Activated CD4-positive, alpha-beta T cell treated with anti-CD3 and anti-CD28 coated beads, Interleukin-10, Interleukin-2, amounts not matched to agents 100 ng/mL and 50 ng/mL, durations not matched to agents 16 hours and 8 hours (primary cell): ENCODE measurements at places on chromosomes 12 and 14.

GRCh38 chr14:21066882-21067502 is 3.1 kb upstream of the ARHGEF40 start:
- no peak for DNase-seq

DNA sequence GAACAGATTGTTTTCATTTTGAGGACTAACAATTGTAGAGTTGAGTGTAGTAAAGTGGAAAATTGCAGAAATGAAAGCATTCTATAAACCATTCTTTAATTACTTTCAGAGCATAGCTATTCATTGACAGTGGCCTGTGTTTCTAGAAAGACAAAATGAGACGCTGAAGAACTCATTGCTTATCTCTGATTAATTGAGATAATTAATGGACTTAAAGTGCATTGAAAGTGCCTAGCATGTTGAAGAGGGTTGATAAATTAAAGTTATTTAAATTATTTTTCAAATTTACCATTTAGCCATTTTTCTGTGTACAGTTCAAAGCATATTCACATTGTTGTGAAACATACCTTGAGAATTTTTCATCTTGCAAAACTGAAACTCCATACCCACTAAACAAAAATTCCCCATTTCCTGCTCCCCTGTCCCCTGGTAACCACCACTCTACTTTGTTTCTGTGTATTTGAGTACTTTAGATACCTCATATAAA is 57.4 kb downstream of the DAAM1 start:
- DNase-seq: peak; percentile 16

DNA sequence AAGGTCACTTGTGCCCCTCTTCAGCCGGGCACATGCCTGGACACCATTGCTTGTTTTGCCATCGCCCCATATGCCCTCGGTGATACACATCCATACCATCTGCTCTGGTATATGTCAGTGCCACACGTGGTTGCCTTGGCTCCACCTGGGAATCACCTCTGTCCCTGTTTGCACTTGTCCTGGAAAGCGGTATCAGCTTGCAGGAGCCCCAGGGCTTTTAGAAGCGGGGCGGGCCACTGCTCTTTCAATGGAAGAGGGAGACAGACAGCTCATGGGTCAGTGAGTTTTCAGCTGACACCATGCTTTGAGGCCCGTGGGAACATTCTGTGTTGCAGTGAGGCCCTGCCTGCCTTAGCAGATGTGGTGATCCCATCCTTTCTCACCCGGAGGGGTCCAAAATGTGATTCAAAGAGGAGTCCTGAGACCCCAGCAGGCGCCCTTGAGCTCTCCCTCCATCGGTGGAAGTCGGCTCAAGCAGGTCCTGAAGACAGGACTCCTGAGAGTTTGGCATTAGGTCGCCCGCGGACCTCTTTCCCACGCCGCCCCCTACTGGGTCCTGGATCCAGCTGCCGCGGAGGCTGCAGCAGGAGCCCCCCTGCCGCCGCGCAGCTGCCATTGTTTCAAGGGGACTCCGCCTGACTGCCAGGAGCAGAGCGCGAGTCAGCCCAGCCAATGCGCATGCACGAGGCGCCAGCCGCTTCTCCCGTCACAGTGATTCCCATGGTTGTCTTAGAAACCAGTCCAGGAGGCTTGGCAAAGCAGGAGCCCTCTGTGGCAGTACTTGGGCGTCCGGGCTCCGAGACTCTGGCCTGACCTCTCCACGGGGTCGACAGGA is 773.2 kb upstream of the ALG10B start:
- DNase-seq: no peak

- peak; percentile 80 for DNase-seq
Measured at GRCh38 chr14:66650491-66650911, 142.6 kb downstream of the GPHN start.

- DNase-seq: no peak
Measured at GRCh38 chr14:95039259-95039992, 117.9 kb downstream of the DICER1 start.

DNA sequence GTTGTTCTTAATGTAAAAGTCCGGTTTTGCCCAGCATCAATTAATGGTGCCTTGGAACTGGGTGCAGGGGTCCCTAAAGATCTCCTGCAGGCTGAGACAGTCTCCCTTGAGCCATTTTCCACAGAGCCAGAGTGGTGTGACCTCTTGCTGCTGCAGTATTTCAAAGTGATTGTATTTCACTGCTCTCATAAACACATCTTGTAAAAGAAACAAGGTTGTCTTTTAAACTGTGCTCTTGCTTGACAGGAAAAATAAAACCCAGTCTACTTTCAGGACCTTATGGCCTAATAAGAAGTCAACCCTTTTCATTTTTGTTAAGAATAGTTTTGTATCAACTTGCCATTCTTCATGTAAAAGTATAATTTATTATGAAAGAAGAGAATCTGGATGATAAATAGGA is 44.7 kb downstream of the TMEM117 start:
- DNase-seq: no peak

- no peak for DNase-seq
Measured at GRCh38 chr14:96917442-96917963, 120.3 kb downstream of the VRK1 start.

GRCh38 chr12:13592063-13592942 is 389.1 kb downstream of the GRIN2B start:
- no peak for DNase-seq

DNA sequence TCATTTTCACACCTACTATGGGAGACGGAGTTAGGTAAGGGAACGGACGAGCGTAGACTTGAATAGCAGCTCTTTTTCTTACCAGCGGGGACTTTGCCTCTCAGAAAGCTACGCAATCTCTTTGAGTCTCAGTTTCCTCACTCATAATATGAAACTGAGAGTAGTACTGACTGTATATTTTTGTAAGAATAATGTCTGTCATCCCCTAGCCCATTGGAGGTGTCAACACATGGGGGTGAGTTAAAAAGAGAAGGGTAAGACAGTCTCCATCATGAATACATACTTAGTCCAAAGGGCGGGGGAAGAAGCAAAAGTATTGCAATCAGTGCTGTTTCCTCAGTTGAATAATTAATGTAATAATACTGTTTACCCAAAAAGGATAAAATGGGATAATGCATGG is 592.2 kb downstream of the NRXN3 start:
- DNase-seq: no peak

DNA sequence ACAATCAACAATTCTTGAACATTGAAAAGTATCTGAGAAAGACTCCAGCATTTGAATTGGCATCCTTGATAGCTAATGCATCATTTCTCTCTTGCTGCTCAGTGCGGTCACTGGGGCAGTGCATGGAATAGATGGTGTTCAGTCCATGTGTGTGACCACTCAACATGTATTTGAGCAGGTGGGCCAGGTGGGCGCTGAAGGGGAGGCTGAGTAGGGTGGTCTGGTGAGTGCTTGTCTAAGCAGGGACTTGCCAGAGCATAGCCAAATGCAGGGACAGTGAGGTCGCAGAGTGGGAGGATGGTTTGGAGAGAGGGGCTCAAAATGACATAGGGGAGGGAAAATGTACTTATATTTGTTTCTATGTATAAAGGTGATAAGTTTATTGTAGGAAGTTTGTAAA is 409.0 kb downstream of the TMEM121 start:
- DNase-seq: no peak

DNA sequence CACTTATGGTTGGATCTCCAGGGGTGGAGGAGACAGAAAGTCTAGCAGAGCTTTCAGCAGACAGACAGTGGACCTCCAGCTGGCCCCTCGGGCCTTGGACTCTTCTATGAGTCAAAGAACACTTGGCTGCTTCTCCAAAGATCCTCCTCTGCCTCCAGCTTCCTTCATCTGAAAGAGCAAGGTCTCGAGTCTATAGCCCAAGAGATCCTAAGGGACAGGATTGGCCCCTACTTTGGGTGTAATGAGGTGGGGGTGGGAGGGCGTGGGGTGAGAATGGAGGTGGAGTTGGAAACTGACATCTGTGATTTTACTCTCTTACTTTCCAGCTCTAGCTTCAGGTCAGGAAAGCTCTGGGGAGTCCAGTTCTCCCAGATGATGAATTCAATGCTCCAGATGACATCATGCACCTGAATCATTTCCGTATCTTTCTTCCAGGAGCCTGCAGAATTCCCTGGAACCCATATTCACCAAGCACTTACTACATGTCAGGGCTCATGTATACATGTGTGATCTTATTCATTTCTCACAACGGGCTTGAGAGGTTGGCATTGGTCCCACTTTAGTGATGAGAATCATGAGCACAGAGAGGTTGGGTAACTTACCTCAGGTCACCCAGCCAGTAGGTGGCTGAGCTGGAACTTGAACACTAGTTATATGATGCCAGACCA is 10.2 kb upstream of the PGF start:
- no peak for DNase-seq

- DNase-seq: no peak
Measured at GRCh38 chr14:23171222-23171975, 12.1 kb downstream of the SLC7A8 start.

DNA sequence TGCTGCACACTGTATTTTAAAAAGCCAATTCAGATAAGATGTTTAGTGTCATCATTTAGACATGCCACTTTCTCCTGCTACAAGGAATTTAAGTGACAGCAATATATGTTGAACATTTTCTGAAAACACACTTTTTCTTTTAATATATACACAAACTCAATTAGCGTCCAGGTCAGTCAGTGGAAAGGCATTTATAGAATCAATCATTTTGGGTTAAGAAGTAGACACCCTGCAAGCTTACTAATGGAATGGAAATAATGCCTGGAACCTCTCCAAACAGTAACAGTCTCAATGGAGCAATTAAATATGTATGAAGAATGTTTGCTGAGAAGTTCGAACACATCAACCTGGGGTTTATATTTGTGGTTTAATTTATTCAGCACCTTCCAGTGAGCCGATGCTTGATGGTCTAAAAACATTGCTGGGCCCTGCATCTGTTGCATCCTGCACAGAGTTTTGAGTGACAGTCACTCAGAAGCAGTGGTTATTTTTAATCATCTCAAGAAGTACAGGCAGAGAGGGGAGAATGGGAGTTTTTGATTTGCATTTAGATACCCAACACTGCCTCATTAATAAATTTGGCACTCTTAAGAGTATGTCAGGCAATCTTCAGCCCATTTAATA is 410.7 kb downstream of the TMEM117 start:
- DNase-seq: no peak

DNA sequence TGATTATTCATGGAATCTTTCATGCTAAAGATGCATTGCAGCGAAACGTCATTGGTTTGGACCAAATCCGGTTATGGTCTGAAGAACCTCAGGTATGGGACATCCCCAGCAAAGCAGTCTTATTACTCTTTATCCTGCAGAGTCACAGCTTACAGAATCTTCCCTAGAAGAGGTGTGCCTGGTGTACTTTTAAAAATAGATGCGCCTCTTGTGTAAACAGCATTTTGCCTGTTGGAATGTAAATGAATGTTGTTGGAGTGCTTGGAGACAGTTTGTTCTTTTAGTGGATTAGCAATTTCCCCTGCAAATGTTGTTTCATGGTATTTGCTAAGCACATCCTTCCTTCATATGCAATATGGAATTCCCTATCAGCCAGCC is 242.5 kb downstream of the ZFP36L1 start:
- no peak for DNase-seq

- no peak for DNase-seq
Measured at GRCh38 chr12:60176891-60177290, 581.1 kb downstream of the SLC16A7 start.

DNA sequence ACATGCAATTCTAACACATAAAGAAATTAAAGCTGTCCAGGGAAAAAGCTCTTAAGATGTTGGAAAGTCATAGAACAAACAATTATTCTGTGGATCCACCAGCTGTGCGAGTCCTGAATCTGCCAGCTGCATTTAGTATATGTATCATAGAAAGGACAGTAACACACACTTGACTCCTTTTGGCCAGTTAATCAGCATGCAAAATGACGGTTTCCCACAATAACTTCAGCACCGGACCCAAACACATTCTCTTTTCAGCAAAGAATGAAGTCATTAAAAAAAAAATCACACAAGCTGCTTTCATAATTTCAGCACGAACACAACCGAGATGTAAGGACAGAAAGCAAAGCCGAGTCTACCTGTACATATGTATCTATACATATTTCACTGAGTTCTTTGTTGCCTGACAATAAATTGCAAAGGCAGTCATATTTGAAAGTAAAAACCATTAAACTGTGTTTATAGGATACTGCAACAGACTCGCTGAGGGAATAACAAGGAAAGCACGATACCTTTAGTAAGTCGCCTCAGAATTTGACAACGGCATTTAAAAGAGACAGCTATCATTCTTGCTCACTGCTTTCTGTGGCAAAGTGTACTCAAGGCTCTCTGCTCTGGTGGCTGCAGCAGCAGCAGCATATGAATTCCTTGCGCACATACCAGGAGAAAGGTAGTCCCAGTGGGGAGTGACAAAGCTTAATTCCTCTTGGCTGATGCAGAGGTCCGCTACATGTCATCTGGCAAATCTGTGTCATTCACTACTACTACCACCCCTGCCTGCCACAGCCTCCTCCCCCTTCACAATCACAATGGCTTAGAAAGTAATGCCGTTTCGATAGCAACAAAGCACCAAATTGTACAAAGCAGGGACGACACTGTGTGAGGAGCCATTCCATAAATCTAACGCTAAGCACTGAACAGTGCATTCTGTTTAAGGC is at the start of gene GRIP1:
GRIP1 (minus strand) TSS at position 739 of the 938 bp plus-strand sequence; CDS start at position 567, 172 bp downstream.
- no peak for DNase-seq

DNA sequence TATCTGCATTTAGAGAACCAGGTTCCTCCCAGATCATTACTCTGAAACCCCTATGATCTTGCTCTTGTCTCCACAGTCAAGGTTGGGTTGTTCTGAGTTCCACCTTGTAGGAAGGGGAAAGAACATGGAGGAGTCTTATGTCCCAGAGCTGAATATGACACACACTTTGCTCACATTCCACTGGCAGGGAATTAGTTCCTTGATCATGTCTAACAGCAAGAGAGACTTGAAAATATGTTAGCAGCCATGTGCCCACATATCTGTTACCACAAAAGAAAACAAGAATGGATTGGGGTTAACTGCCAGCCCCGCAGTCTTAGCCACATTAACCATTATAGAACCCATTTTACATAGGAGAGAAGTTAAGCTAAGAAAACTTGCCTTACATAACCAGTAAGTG is 71.1 kb upstream of the MDM1 start:
- DNase-seq: no peak

DNA sequence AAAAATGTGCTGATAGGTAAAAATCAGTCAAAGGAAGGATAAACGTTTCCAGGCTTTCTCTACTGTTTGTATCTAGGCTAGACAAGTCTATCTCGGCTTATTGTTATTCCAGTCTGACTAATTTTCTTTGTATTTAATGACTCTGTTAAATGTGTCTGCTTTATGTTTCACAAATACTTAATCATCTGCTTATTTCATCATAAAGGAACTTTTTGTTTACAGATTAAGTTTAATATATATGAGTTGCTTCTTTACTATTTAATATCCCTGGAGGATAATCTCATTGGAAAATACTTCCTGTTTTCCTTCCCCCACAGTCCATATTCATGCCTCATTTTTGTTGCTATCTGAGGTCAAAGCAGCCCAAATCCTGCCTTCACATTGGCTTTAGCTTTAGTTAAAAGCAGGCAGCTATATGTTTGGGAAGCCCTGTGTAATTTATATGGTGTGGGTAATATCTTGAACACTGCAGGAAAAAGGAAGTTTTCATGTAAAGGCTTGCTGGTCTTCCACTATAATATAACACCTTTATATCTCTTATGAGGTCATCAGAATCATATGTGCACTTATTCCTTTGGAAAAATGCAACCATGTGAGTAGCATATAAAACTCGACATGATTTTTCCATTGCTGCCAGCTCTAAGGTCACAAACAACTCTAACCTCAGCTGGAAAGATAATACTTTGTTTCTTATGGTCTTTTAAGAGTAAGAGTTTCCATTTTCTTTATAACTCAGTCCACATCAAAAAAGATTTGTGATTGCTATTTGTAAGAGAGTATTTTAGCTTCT is 76.8 kb downstream of the ALX1 start:
- no peak for DNase-seq
